CD4-positive, alpha-beta T cell treated with Interleukin-12 subunit alpha and Interleukin-12 subunit beta, for 1 hour (primary cell): ENCODE measurements at places on chromosomes 12 and 14.

- no peak for DNase-seq
Measured at GRCh38 chr14:61116369-61116768, 135.3 kb downstream of the SLC38A6 start.

DNA sequence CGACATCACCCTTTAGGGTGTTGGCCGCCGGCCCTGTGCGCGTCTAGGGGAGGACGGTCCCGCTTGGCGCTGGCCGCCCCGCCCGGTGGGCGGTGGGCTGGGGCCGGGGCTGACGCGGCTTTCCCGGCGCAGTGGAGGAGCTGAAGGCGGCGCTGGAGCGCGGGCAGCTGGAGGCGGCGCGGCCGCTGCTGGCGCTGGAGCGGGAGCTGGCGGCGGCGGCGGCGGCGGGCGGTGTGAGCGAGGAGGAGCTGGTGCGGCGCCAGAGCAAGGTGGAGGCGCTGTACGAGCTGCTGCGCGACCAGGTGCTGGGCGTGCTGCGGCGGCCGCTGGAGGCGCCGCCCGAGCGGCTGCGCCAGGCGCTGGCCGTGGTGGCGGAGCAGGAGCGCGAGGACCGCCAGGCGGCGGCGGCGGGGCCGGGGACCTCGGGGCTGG lies 3.6 kb downstream of the TNFAIP2 start:
- no peak for DNase-seq

DNA sequence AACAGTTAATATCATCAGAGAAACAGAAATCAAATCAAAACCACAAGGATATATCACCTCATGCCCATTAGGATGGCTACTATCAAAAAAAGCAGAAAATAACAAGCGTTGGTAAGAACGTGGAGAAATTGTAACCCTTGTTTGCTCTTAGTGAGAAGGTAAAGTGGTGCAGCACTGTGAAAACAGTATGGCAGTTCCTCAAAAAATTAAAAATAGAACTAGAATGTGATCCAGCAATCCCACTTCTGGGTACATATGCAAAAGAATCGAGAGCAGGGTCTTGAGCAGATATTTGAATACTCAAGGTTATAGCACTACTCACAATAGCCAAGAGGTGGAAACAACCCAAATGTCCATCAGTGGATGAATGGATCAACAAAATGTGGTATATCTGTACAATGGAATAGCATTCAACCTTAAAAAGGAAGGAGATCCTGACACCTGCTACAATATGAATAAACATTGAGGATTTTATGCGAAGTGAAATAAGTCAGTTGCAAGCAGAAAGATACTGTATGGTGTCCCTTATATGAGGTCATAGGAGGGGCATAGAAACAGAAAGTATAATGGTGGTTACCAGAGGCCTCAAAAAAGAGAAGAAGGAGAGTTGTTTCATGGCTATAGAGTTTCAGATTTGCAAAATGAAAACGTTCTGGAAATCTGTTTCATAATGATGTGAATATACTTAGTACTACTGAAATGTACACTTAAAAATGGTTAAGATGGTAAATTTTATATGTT lies 131.0 kb upstream of the EEA1 start:
- DNase-seq = no peak

- DNase-seq = no peak
Measured at GRCh38 chr14:22848351-22849164, 12.2 kb downstream of the MMP14 start.

DNA sequence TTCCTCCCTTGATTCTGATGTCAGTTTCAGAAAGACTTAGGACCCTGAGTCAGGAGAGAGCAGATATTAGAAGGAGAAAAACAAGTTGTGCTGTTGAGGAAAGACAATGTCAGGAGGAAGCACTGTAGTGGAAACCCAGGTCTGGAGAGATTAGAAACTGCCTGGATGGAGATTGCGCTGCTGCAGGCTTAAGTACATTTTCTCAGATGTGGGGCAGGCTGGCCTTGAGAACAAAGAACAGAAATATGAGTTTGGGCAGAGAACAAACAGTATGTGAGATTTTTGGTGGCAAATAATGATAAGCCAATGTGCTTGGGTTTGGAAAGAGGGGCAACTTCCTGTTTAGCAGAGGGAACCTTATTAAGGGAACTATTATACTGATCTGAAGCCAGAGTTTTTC lies 74.3 kb upstream of the PRMT8 start:
- no peak for DNase-seq

DNA sequence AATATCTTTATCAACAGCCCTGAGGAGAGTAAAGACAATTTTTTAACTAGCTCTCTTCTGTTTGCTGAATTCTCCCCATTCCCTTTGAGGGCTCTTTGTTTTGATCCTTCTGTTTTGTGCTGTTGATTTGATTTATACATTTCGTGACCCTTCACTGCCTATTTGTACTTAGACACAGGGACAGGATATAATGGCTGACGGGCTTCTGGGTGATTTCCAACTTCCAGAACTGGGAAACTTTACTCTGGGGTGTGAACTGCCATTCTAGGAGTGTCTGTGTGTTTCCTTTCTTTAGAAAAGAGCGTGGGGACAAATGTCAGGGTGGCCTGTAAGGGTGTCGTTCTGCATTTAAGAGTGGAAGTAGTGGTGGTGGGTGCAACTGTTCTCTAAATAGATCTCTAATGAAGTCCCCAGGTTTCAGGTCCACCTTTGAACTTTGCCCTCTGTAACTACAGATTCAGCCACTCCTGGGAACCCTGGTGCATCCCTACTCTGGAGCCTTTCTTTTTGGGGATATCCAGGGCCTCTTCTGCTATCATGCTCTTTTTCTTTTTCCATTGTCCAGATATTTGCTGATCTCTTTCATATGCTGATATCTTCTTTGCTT lies 22.3 kb upstream of the SSPN start:
- DNase-seq = no peak

DNA sequence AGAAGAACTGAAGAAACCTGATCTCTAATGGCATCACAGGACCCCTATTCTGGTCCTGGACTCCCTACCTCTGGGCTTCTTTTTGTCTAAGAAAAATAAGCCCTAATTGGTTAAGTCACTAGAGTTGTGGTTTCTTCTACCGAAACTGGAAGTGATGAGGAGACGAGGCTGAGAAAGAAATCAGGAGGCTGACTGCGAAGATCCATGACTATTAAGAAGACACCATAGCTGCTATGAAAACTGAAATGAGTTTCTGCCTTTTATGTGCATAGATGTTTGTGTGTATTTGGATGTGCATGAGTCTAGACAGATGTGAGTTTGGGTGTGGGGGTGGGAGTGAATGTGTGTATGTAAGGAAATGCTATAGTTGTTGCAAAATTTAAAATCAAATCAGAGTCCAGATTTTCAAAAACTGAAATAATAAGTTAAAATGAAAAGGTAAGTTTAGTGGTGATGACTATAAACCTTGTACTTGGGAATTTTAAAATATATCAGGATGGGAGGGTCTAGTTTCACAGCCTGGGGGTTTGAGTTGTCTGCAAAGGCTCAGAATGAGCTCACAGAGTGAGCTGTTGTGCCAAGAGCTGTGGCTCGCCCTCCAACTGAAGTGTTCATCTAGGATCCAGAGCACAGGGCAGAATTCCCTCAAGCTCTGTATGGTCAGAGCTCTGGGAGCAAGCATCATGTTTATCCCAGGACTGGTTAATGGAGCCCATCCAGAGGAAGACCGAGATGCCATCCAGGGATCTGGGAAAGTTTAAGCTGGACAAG lies 94.9 kb downstream of the VCPKMT start:
- DNase-seq = peak; percentile 30

DNA sequence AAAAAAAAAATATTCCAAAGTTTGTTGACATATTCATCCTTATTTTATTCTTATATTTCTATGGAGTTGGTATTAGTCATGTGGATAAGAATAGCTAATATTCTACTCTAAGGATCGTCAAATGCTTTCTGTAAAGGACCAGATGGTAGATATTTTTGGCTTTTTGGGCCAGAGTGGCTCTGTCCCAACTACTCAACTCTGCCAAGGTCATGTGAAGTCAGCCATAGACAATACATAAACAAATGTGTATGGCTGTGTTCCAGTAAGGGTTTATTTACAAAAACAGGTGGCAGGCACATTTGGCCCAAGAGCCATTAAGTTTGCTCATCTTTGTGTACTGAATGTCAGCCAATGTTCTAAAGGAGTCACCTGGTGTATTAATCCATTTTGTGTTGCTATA lies 131.8 kb downstream of the TBX5 start:
- no peak for DNase-seq

DNA sequence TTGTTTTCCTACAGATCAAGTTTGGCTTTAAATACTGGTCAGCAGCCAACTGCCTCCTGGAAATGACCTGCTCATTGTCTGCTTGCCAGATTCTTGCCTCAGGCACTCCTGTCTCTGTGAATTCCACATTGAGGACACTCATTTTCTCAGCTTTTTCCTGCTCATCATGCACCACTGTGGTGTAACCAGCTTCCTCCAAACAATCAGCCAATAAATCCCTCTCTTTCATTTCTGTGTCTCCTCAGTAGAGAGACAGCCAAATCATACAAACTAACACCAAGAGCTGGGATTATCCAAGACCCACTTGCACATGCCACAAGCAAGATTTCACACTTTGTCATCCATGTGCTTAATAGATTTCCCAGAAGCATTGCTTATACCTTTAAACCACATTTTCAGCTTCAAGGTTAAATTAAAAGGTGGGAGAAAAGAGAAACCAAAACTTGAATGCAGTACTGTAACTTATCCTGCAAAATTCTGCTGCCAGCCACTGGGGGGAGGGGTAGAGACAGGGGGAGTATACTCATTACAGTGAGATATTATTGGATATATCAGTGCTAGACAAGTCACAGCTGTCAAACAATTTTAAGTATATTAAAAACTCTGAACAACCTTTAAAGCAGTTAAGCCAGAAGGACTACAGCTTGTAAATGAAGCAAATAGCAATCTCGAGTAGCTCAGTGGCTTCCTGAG lies 105.0 kb downstream of the PPP2R5E start:
- DNase-seq = peak; percentile 30

DNA sequence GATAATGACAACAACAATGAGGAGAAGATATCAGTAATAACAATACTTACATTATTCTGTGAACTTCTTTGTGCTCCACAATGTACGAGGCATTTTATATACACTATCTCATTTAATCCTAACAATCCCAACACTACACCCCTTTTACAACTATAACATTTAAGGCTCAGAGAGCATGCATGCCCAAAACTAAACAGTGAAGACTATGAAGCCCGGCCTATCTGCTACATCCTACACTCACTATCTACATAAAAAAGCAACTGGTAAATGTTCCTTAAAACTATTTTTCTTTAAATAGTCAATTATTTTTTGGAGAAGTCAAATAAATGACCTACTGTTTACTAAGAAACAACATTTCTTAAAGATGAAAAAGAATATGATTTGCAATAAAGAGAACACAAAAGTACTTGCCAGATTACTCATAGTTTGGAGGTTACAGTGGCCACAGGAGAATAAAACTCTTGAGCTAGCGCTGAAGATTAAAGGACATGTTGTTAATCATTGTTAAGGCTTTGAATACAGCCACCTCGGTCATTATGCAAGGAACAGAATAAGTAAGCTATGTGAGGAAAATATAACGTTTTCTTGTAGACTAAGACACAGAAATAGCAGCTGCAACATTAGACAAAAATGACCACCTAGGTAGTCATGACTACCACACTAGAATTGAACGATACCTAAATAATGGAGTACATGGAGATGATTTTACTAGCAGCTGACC lies 56.7 kb downstream of the EPS8 start:
- no peak for DNase-seq

GRCh38 chr12:115794659-115795081 lies 482.8 kb downstream of the MED13L start:
- DNase-seq = no peak

- DNase-seq = no peak
Measured at GRCh38 chr12:96906498-96906848, 584 bp upstream of the NEDD1 start.

GRCh38 chr12:117481470-117481869 lies 120.0 kb upstream of the NOS1 start:
- no peak for DNase-seq

- peak; percentile 53 for DNase-seq
Measured at GRCh38 chr12:19273482-19274330, 144.2 kb downstream of the PLEKHA5 start.

DNA sequence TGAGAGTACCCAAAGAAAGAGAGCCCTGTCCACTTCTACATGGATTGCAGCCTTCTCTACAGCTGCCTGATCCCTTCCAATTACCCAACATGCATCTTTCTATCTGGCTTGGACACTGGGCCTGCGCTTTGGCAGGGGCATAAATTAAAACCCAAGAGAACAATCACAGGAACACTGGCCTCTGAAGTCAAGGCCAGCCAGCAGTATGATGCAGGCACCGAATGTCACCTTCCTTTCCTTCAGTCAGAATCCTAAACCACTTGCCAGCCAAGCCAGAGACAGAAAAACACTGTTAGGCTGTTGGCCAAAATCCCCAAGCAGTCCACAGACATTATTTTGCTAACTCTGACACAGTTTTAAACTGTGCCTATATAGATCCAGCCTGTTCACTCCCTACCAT lies 113.7 kb downstream of the DUSP6 start:
- DNase-seq = no peak

GRCh38 chr14:92386637-92387036 lies 63.7 kb downstream of the SLC24A4 start:
- DNase-seq = no peak

GRCh38 chr14:68341411-68342212 lies 451.3 kb downstream of the ZFP36L1 start:
- DNase-seq = no peak

GRCh38 chr12:58509116-58509885 lies 411.0 kb downstream of the LRIG3 start:
- no peak for DNase-seq

GRCh38 chr14:98022541-98023520 lies 1225.6 kb downstream of the VRK1 start:
- no peak for DNase-seq

GRCh38 chr14:31930493-31931240 lies 146.4 kb upstream of the ARHGAP5 start:
- no peak for DNase-seq

GRCh38 chr12:58764100-58764953 lies 156.0 kb downstream of the LRIG3 start:
- DNase-seq = no peak

GRCh38 chr14:87994974-87995373 lies 2.0 kb upstream of the GALC start:
- peak; percentile 64 for DNase-seq
